ENCODE measurements at places on chromosomes 11 and 22. TPM values are rescaled to one million over a fixed set of nuclear protein-coding genes. Genes with fewer than 3 reads are reported as not detected.

CYB561A3 gene
- 20.3 TPM for polyA plus RNA-seq

GRCh38 chr11:4697585-4697984 is at the start of gene OR51E2:
Gene OR51E2 (minus strand): TSS chr11:4697853. CDS start chr11:4682711, 15,142 bp downstream.
- H3K4me1 ChIP-seq: no peaks in the 10 kb centered on the region
- no peak within 1 kb of the TSS for H3K4me3 ChIP-seq
- DNase-seq: no peak
- no peaks in the 10 kb centered on the region for H3K36me3 ChIP-seq
- no peak within 1 kb of the TSS for H3K27ac ChIP-seq
- H3K27me3 ChIP-seq: no peaks in the 10 kb centered on the region

DNA sequence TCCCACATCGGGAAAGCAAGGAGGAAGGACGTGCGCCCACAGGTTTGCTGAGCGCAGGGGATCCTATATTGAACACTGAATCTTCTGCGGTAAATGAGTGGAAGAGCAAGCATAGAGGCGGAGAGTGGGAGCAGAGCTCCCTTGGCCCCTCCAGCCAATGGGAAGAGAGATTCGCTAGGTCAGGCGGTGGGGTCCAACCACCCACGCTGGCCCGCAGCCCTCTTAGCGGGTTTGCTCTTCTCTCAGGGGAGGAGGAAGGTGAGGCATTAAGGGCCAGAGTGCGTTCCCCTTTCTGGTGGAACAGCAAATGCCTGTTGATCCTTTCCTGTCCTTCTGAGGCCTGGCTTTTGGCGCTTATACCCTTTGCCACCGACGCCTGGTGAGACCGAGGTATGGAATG is 10.6 kb downstream of the NLRP14 start:
- no peaks in the 10 kb centered on the region for H3K4me1 ChIP-seq
- H3K27ac ChIP-seq: no peak overlapping the region
- H3K36me3 ChIP-seq: no peaks in the 10 kb centered on the region
- H3K27me3 ChIP-seq: no peaks in the 10 kb centered on the region

GRCh38 chr22:47002692-47003091 is 240.2 kb downstream of the TBC1D22A start:
- H3K27me3 ChIP-seq: no peaks in the 10 kb centered on the region
- H3K36me3 ChIP-seq: peaks cover 21% of the 10 kb centered on the region
- no peak overlapping the region for H3K27ac ChIP-seq
- DNase-seq: no peak

DNA sequence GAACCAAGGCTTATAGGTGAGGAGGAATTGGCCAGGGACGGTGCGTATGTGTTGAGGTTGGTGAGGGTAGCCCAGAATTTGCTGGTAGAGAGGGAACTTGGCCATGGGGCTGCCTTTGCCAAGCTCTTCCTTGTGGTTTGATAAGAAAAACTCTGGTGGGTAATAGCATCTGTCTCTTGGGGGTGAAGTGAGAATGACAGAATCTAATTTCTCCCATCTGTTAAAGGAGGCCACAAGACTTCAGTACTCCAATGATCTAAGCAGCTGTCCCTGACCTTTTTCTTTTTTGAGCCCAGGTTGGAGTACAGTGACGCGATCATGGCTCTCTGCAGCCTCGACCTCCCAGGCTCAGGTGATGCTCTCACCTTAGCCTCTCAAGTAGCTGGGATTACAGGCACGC is 36.0 kb upstream of the PICK1 start:
- no peaks in the 10 kb centered on the region for H3K36me3 ChIP-seq
- H3K4me1 ChIP-seq: peaks cover 19% of the 10 kb centered on the region
- no peak overlapping the region for H3K4me3 ChIP-seq
- no peak for DNase-seq

DNA sequence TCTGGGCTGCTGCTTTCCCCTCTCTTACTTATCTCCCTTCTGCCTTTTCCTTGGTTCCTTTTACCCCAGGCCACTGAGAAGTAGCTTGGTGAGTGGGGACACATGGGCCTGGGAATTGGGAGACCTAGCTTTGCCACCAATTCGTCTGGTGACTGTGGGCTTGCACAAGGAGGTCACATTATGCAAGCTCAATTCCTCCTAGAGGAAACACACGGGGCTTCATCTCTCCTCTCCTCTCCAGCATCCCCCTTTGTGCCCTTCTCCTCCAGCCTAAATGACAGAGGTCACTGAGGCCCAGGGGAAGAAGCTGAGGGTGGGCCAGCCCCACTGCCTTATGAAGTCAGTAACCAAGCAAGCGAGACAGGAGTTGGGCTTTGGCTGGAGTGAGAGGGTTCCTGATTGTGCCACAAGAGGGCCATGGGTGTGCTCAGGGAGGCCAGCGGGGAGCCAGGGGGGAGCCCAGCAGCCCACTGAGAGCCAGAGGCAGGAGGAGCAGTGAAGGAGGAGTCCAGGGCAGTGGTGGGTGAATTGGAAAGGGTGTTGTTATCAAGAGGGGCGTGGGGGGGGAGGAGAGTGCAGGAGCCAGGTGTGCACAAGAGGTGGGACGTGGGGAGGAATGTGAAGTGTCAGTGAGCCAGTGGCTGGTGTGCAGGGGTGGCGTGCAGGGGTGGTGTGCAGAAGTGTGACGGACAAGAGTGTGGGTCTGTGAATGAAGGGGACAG is 2.0 kb downstream of the CLCF1 start:
- H3K36me3 ChIP-seq: no peaks in the 10 kb centered on the region
- peaks cover 87% of the 10 kb centered on the region for H3K4me1 ChIP-seq
- DNase-seq: peak; percentile 76
- H3K27me3 ChIP-seq: no peaks in the 10 kb centered on the region
- peak overlapping the region; percentile 99 for H3K27ac ChIP-seq

GRCh38 chr11:109762546-109762945 is 330.6 kb upstream of the ZC3H12C start:
- no peaks in the 10 kb centered on the region for H3K36me3 ChIP-seq
- DNase-seq: no peak
- no peaks in the 10 kb centered on the region for H3K27me3 ChIP-seq
- H3K27ac ChIP-seq: no peak overlapping the region
- no peaks in the 10 kb centered on the region for H3K4me1 ChIP-seq
- H3K4me3 ChIP-seq: no peak overlapping the region

GRCh38 chr11:36116161-36116560 is 172.3 kb downstream of the LDLRAD3 start:
- H3K27me3 ChIP-seq: no peaks in the 10 kb centered on the region
- H3K36me3 ChIP-seq: no peaks in the 10 kb centered on the region
- H3K4me1 ChIP-seq: no peaks in the 10 kb centered on the region
- no peak overlapping the region for H3K27ac ChIP-seq

DNA sequence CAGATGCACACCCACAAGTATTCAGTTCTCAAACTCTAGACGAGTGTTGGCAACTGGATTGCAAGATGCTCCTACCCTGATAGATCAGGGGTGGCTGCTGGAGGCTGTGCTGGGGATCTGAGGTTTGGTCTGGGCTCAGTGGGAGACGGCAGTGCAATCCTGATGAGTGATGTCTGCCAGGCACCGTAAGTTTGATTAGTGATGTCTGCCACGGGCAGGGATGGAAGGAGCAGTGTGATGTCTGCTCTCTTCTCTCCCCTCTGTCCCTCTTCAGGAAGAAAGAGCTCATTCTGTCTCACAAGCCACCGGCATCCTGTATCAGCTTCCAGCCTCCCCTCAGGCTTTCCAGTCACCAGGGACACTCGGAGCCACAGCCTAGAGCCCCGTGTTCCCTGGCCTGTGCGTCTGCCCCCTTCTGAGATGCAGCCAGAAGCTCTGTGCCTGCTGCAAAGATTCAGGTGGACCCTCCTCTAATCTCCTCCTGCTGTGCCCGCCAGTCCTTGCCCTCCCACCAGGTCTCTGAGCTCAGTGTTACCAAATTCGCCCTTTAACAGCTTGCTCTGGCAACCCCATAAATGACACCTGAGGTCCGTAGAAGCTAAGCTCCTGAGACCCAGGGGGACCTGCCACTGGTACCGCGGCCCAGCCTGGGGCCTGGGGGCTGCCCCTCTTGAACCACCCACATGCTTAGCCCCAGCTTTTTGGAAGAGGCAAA is 19.9 kb downstream of the TP53I11 start:
- H3K4me1 ChIP-seq: peaks cover 1% of the 10 kb centered on the region
- DNase-seq: no peak
- no peak overlapping the region for H3K27ac ChIP-seq
- peaks cover 43% of the 10 kb centered on the region for H3K36me3 ChIP-seq
- H3K4me3 ChIP-seq: no peak overlapping the region

- no peaks in the 10 kb centered on the region for H3K36me3 ChIP-seq
- H3K27me3 ChIP-seq: no peaks in the 10 kb centered on the region
- no peak overlapping the region for H3K4me3 ChIP-seq
- no peak overlapping the region for H3K27ac ChIP-seq
- DNase-seq: no peak
These were observed 7.8 kb downstream of the DCPS start for GRCh38 chr11:126311401-126312291.

DNA sequence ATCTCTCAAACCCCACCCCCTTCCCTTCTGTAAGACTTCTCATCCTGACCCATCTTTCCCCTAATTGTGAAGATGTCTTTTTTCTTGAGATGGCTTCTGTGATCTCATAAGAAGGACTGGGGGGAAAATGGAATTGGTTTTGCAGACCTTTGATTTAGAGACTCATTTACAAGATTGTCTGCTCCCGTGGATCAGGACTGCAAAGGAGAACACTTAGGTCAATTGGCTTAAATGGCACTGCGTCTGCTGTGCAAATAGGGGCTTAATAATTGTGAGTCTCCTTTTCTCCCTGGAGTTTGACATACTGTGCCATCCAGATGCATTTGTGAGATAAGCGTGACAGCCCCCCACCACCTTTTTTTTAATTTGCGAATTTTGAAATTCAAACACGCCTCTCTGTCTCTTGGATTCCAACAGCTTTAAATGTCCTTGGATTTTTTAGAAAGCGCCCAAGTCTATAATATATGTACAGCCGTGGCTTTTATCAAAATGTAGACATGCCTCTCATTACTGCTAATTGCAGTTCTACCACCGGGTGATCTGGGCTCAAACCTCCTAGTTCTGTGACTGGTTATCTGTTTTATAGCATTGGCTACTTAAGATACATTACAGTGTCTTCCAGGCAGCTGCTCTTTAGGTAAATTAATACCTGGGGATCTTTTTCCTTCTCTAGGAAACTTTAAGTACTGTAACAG is 150.0 kb downstream of the DBX1 start:
- H3K27ac ChIP-seq: no peak overlapping the region
- no peak overlapping the region for H3K4me3 ChIP-seq
- no peaks in the 10 kb centered on the region for H3K36me3 ChIP-seq
- H3K27me3 ChIP-seq: no peaks in the 10 kb centered on the region
- no peak for DNase-seq
- no peaks in the 10 kb centered on the region for H3K4me1 ChIP-seq

GRCh38 chr11:665062-665703 is 28.1 kb downstream of the DRD4 start:
- peaks cover 11% of the 10 kb centered on the region for H3K4me1 ChIP-seq
- H3K27me3 ChIP-seq: no peaks in the 10 kb centered on the region
- H3K4me3 ChIP-seq: no peak overlapping the region
- no peak for DNase-seq
- H3K27ac ChIP-seq: peak overlapping the region; percentile 67

- H3K36me3 ChIP-seq: no peaks in the 10 kb centered on the region
- no peak overlapping the region for H3K27ac ChIP-seq
- no peaks in the 10 kb centered on the region for H3K27me3 ChIP-seq
- peaks cover 36% of the 10 kb centered on the region for H3K4me1 ChIP-seq
These were observed 12.5 kb downstream of the HIRA start for GRCh38 chr22:19419086-19419463.

DNA sequence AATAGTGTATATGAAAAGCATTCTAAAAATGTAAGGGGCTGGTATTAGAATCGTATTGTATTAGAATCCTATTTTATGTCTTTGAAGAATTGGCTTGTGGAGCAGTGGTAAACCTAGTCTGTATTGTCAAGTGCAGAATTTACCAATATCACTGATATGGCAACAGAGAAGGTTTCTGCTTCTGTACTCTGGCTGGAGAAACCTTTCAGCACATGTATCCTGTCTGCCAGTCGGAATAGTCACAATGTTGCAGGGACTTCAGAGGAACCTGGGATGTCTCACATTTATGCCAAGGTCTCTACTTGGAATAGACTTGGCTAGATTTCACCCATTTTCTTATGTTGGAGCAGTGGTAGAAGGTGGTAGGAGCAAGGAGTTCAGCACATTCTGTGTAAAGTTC is 4.4 kb downstream of the MTMR3 start:
- DNase-seq: no peak
- no peaks in the 10 kb centered on the region for H3K36me3 ChIP-seq
- H3K27ac ChIP-seq: peak overlapping the region; percentile 26

- DNase-seq: no peak
- H3K36me3 ChIP-seq: no peaks in the 10 kb centered on the region
- H3K4me1 ChIP-seq: no peaks in the 10 kb centered on the region
- no peaks in the 10 kb centered on the region for H3K27me3 ChIP-seq
These were observed 904 bp downstream of the SLC35F2 start for GRCh38 chr11:107857550-107858216.

DNA sequence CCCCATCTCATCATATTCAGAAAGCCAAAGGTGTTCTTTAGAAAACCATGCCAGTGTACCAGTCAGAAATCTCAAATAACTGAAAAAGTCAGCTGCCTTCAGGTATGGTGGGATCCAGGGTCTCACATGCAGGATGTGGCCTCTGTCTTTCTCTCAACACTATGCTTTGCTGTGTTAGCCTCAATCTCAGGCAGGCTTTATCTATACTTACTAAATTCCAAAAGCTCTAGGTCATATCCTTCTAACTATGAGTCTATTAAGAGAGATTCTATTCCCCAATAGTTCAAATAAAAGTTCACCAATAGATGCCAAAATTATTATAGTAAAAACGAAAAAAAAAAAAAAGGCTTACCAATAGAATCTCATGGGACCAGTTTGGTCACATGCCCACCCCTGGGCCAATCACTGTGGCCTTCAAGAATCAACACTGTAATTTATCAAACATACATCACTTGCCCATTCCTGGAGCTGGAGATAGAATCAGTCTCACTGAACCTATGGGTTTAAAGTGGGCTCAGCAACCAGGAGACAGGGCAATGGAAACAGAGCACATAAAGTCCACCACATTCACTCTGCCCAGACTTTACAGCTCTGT is 38.0 kb upstream of the APLNR start:
- no peak overlapping the region for H3K27ac ChIP-seq
- H3K36me3 ChIP-seq: no peaks in the 10 kb centered on the region
- H3K4me1 ChIP-seq: peaks cover 15% of the 10 kb centered on the region
- H3K27me3 ChIP-seq: no peaks in the 10 kb centered on the region
- no peak for DNase-seq

- H3K36me3 ChIP-seq: no peaks in the 10 kb centered on the region
- no peak overlapping the region for H3K4me3 ChIP-seq
- DNase-seq: no peak
- no peaks in the 10 kb centered on the region for H3K4me1 ChIP-seq
- no peak overlapping the region for H3K27ac ChIP-seq
- H3K27me3 ChIP-seq: no peaks in the 10 kb centered on the region
These were observed 485.9 kb downstream of the JRKL start for GRCh38 chr11:96875712-96876111.

DNA sequence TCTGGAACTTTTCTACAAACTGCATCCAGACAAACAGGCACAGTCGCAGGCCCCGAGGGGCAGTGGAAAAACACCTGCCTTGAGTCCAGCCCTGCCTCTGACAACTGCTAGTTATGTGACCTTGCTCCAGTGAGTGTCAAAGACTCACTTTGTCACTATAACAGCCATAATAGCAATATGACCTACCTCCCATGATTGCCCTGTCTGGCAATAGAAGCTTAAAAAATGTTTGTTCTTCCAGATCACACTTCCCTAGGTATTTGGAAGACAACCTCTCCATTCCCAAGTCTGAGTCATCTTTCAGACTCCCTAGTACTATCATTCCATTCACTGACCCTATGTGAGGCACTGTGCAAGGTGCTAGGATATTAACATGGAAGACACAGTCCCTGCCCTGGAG is 74.5 kb downstream of the RPL27A start:
- H3K4me1 ChIP-seq: peaks cover 36% of the 10 kb centered on the region
- no peaks in the 10 kb centered on the region for H3K27me3 ChIP-seq
- no peak for DNase-seq
- no peak overlapping the region for H3K4me3 ChIP-seq
- H3K27ac ChIP-seq: peak overlapping the region; percentile 50
- H3K36me3 ChIP-seq: no peaks in the 10 kb centered on the region

Data from stomach (tissue), 19 donors.